ENCODE measurements at places on chromosomes 5 and 9.

DNA sequence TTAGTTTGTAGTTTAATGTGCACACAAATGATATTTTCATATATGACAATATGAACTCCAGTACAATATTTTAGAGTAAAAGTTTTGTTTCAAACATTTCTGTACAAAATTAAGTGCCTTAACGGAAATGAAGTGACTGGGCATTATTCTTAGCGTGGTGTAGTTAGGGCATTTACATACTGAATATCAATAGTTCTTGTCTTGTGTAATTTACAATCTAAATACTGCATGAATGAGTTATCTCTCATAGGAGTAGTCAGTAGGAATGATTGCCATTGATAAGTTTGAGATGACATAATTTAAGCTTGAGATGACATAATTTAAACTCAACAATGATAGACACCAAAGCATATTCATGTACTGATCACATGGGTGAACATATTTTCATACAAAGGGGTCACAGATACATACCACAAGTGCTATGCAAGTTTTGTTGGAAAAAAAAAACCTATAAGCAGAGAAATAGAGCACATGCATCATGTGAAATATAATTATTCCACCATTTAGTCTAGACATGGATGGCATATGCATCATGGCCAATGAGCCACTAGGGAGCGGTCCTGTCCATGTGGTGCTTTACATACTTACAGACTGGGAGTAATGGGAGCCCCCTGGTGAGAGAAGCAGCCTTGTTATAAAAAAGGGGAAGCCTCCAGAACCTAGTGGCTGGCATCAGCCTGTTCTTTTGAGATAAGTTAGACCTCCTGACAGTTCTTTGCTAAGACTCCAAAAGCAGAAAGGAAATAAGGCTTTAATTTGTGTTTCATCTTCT lies 1523.9 kb downstream of the MAT2B start:
- DNase-seq, result no peak

DNA sequence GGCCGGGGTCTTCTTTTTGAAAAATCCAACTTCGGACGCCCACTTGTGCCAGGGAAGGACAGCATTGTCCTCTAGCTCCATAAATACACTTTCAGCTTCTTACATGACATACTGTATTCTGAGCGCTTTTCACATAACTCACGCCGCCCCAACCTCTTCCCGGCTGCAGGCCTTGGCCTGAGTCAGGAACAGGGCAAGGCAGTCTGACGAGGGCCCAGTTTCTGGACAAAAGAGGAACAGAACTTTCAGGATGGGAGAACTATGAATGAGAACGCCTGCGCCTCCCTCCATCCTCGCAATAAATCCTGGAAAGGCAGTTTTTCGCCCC lies 650 bp downstream of the DCTN4 start:
- DNase-seq, result no peak

DNA sequence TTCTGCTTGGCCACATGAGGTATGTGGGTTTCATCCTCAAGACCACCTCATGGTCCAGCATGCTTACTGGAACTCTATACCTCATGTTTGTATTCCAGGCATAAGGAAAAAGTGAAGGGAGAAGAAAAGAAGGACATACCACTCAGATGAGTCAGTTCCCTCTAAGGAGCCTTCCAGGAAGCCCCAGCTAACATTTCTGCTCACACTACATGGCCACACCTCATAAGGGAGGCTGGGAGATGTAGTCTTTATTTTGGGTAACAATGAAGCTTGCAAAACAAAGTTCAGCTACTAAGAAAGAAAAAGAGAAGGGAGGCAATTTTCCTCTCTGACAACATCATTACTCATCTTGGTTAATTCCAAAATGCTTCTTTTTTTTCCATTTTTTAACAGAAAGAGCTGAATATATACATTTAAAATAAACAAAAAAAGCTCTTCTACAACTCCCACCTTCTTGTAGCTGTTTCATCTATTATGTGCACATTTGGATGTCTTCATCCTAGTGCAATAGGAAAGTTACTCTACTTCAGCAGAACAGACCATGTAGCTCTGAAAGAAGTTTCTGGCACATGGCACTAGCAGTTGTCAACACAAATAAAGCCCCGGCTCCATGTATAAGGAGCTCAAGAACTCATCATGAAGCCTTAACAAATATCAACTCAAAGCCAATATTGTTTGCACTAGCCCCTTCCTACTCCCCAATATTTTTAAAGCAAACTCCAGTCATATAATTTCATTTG lies 123.6 kb upstream of the CCDC112 start:
- no peak for DNase-seq

- no peak for DNase-seq
Observed at GRCh38 chr5:22541037-22541436, 312.1 kb downstream of the CDH12 start.

DNA sequence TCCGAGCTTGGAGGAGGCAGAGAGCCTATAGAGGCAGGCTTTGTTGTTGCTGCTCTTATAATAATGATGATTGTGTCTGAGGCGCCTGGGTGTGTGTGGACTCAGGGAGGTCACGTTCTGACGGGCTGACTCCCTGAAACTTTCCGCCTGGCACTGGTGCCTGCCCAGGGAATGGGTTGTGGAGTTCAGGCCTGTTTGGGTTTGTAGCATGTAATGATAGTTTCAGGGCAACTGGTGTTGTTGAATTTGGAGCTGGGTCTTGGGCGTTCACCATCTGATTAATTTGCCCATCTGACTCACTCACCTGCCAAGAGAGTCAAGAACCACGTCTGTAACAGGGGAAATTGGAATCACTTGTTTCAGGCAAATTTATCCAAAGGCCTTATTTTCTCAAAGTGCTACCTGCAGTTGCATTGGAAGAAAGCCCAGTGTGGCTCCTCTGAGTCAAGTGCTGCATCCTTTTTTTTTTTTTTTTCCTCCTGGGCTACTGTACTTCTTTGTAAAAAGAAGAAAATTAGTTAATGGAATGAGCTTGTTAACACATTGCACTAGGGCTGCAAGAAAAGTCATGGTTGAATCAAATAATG lies 386.5 kb downstream of the GADD45G start:
- DNase-seq, result no peak

DNA sequence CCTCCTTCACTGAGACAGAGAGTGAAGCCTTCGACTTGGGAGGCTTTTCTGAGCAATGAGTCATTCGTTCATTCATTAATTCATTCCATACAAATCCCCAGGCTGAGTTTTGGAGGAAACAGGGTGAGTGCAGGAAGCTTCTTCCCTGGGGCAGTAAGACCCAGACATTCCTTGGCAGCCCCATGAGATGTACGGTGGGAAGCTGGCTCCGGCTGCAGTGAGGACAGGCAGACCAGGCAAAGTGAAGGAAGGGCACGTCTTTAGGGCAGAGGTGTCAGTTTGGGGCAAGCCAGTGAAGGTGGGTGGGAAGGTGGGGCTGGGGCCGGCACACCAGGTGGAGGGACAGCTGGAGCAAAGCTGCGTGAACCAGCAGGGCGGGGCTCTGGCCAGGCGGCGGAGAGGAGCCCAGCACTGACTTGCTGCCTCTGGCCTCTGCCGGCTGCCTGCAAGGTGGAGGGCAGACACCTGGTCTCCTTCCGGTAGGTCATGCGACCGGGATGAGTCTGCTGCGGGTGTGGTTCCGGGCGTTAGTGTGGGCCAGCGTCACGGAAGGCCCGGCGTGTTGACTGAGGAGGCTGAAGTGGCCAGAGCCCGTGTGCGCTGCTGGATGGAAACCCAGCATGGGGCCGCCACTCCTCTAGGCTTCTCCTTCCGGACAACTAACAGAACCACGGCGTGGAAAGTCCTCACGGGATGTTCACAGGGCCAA lies 16.6 kb downstream of the OLFM1 start:
- no peak for DNase-seq

GRCh38 chr5:102937894-102938293 lies 182.0 kb downstream of the GIN1 start:
- no peak for DNase-seq

Data from GM12892 (cell line).